MV-4-11 (cell line): ENCODE measurements at places on chromosomes 3 and 15.

DNA sequence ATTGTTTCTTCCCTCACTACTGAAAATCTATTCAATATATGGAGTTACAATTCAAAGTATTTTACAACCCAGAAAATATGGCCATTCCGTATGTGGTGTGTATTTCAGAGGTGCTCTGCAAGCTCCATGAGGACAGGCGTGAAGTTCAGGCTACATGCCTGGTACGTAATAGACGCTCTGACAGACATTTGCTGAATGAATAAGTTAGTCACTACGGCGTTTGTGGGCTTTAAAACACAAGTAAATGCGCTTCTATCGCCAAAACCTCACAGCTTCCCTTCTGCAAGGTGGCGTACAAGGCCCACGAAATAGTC lies 701 bp upstream of the TIPARP start:
- no peak for DNase-seq

- no peak for DNase-seq
These were observed 50.0 kb downstream of the RASGRP1 start for GRCh38 chr15:38514601-38515000.

DNA sequence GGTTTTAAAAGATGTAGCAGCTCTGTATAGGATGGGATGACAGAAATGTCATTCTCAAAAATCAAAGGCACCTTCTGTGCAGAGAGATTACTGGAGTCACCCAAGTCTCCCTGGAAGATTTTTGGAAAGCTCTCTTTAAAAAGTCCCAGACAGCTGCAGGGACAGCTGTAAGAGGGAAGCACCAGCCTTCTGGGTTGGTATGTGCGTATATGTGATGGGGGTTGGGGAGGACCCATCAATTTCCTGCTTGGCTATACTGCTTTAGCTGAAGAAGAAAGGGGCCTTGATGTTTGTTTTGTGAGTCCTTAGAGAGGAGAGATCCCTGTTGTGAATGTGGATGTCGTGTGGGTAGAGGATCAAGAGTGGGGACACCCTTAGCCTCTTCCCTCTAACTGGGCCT lies 5.4 kb upstream of the SEC11A start:
- no peak for DNase-seq

- peak; percentile 27 for DNase-seq
These were observed 111.6 kb downstream of the RAB11A start for GRCh38 chr15:65980824-65981456.
